ENCODE measurements at places on chromosomes 13 and 19. TPM values are rescaled to one million over a fixed set of nuclear protein-coding genes. Genes with fewer than 3 reads are reported as not detected.

Gene PABPC3
- 0.08 TPM for polyA plus RNA-seq

Gene ERICH6B
- polyA plus RNA-seq = not detected

Gene KCNN1
- 1.7 TPM for polyA plus RNA-seq

Gene KIRREL2
- 0.05 TPM for polyA plus RNA-seq

Gene RNASEH2B
- 27.5 TPM for polyA plus RNA-seq

Gene ZNF254
- polyA plus RNA-seq = 11.8 TPM

Gene RTBDN
- polyA plus RNA-seq = not detected

Gene ATP4B
- polyA plus RNA-seq = not detected

Gene KISS1R
- polyA plus RNA-seq = not detected

Gene ZNF701
- 7.3 TPM for polyA plus RNA-seq

Gene CYP2F1
- not detected for polyA plus RNA-seq
